ENCODE measurements at places on chromosomes 13 and 19. TPM values are rescaled to one million over a fixed set of nuclear protein-coding genes. Genes with fewer than 3 reads are reported as not detected.

DNA sequence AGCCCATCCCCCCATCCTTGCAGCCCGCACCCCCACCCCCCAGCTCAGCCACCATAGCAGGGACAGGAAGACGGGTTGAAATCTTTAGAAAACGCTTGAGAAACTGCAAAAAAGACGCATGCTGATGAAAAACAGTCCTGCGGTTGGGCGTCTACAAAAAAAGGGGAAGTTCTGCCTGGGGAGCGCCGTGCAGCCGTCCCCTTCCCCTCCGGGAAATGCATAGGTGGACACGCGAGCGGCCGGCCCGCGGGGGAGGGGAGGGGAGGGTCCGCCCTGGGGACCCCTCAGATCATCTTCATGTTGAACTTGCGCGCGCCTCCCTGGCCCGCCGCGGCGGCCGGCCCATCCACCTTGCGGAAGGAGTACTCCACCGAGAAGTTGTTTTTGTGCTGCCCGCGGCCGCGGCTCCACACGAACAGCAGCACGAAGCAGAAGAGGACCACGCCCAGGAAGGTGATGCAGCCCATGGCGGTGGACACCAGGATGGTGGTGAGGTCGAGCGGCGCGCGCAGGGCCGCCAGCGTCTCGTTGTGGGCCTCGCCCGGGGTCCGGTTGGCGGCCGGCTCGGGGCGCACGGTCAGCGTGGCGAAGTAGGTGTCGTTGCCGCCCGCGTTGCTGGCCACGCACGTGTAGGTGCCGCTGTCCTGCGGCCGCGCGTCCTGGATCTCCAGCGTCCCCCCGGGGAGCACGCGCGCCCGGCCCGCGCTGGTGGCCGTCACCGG is 7.9 kb upstream of the PEAK3 start:
- DNase-seq, result no peak

- no peak for DNase-seq
Observed at GRCh38 chr13:55000043-55000442, 1971.4 kb downstream of the OLFM4 start.

- DNase-seq, result no peak
Observed at GRCh38 chr19:18716857-18717256, 33.4 kb downstream of the CRTC1 start.

CCDC70 gene
- not detected for total RNA-seq

- DNase-seq, result no peak
Observed at GRCh38 chr19:29487432-29487831, 38.4 kb upstream of the VSTM2B start.

- DNase-seq, result no peak
Observed at GRCh38 chr13:20230913-20231838, 943 bp downstream of the GJB6 start.

DNA sequence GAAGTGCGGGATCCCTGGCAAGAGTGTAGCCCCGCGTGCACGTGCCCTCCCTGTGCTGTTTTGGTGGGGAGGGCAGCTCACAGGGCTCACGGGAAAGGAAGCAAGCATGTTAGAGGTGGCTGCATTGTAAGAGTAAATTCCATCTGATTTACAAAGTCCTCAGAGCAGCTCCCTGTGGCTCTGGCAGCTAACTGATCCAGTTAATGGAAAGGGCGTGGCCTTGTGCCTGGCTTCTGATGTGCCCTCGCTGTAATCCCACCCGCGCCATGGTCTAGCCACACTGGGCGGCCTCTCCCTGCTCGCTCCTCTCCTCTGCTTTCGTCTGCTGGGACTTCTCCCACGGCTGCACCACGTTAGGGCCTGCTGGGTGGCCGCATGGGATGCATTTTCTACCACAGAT is 258.5 kb downstream of the FGF9 start:
- no peak for DNase-seq

All from renal cortical epithelial cell (primary cell).